ENCODE measurements at places on chromosomes 1 and 21. TPM values are rescaled to one million over a fixed set of nuclear protein-coding genes. Genes with fewer than 3 reads are reported as not detected.

GRCh38 chr21:32955311-32956060, 70.2 kb upstream of the OLIG2 start:
- DNase-seq: no peak

DNA sequence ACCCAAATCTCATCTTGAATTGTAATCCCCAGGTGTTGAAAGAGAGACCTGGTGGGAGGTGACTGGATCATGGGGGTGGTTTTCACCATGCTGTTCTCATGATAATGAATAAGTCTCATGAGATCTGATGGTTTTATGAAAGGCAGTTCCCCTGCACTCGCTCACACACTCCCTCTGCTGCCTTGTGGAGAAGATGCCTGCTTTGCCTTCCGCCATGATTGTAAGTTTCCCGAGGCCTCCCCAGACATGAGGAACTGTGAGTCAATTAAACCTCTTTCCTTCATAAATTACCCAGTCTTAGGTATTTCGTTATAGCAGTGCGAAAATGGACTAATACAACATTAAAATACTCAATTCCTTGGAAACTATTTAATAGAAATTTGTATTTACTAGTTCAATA, 99.2 kb downstream of the PROX1 start:
- no peak for DNase-seq

DNA sequence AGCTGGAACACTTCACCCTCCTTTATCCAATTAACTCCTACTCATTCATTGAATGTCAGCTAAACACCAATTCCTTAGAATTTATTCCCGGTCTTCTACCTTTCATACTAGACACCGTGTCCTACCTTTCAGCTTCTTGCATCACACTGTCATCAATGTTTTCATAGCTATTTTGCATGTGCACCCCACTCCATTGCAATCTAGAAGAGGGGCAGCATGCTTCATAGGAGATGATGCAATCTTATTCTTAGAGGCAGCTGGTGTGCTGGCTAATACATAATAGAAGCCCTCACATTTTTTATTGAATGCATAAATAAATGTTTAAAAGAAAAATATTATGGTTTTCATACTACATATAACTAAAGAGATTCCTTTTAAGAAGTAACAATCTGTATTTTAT, 123.6 kb downstream of the DSCAM start:
- DNase-seq: no peak

DNA sequence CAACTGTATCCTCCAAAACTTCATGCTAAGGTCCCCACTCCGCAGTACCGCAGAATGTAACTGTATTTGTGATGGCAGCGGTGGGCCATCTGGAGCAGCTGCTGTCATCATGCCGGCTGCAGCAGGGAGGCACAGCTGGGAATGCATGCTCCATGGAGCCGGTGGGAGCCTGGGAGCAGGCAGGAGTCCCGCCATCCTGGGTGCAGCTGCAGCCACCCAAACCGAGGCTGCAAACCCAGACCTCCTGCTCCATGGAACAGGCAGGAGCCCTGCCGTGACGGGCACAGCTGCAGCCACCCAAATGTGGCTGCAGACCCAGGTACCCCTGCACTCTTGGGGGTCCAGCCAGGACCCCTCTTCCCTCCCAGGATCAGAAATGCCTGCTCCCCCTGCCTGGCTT, 80.3 kb downstream of the SCMH1 start:
- no peak for DNase-seq

GRCh38 chr1:204872262-204872881, 1.7 kb downstream of the NFASC start:
- no peak for DNase-seq

- no peak for DNase-seq
These were observed 239.0 kb downstream of the USH2A start for GRCh38 chr1:216184126-216184680.

GRCh38 chr1:154735061-154735803, 127.2 kb upstream of the ADAR start:
- DNase-seq: no peak

DNA sequence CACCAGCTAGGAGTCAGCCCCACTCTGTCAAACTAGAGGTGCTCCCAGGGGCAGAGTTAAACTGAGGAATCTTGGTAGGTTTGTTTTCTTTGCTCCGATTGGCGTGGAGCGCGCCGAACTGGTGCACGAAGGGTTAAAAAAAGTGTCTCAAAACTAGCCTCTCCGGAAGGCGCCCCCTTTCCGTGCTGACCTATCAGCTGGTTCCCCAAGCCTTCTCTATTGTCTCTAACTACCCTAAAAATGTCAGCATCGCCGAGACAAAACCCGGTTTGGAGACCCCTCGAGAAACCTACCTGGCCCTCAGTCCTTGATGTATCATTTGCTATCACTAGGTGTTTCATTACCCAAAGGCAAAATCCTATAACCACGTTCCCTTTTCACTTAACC, 2.2 kb downstream of the TGFB2 start:
- DNase-seq: peak; percentile 42

DNA sequence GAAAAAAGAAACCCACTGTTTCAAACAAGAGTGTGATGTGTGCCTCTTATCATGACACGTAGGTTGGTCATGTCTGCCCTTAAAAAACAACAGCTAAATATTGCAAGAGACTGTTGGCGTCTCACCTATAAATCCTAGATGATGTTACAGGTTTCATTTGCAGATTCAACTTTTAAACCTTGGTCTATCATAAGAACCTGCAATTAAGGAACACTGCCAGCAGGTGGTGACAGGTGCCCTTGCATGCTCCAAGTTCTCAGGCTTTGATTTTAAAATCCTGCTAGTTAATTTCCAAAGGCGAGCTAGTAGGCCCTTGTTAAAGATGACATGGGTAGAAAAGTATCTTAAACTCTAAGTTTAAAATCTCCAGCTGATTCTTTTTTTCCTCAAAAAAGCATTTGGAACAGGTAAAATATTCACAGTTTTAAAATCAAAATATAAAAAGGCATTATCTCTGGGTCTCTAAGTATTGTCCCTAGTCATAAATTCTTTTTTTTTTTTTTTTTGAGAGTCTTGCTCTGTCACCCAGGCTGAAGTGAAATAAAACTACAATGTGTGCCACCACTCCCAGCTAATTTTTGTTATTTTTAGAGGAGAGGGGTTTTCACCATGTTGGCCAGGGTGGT, 39.1 kb downstream of the CLSTN1 start:
- DNase-seq: peak; percentile 75

DNA sequence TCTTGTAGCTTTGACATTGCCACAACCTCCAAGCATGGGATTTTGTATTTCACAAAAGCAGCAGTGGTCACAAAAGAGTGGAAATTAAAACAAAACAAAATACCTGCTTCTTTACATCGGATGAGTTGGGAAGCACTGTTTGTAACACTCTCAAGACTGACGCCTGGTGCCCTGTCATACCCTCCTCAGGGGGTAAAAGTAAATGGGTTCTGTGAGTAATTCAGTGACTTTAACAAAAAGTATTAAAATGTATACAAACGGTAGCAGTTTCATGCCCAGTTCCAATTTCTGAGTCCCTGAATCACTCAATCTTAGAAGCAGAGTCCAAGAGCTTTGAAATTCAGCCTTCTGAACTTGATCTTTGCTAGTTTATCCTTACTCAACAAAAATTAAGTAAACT, 152.5 kb downstream of the TIAM1 start:
- no peak for DNase-seq

GRCh38 chr1:8152731-8153702, 126.9 kb upstream of the ERRFI1 start:
- DNase-seq: no peak

DNA sequence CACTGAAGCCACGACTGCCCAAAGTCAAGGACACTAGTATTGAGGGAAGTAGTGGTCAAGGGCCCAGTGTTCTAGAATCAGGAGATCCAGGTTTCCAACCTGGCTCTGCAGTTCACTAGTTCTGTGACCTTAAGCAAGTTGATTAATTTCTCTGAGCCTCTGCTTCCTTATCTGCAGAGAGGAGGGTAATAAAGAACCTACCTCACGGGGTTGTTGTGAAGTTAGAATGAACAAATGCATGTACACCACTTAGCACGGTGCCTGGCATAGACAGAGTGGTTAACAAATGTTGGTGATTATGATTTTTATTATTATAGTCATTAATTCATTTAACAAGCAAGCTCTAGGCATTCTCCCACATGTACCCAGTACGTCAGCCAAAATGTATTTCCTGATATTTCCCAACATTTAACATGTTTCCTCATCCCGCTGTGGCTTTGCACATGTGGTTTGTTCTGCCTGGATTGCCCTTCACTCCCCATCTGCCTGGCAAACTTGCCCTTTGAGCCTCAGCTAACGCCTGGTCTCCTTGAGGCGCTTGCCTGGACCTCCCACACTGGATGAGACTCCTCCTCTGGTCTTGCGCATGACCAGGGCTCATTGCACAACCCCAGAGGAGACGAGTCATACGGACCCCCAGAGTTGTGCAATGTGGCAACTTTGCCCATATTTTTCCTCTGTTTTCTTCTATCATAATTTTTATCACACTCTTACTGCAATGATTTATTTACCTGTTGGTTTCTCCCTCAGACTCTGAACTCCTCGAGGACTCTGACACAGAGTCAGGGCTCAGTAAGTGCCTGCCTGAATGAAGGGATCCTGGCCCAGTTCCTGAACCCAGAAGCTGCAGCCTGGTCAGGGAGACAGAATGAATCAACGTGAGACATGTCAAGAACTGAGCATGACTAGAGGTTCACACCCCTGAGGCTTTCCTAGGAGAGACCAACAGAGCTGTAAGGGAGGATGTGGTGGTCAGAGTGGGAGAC, 20.7 kb upstream of the MFSD2A start:
- DNase-seq: peak; percentile 100

- no peak for DNase-seq
These were observed 10.3 kb downstream of the LAPTM5 start for GRCh38 chr1:30747033-30748008.

GRCh38 chr1:85343213-85343611, 66.8 kb upstream of the BCL10 start:
- DNase-seq: no peak

GRCh38 chr1:40390857-40391256, 17.3 kb downstream of the SMAP2 start:
- DNase-seq: no peak

PGLYRP4 gene
- not detected for total RNA-seq

WASF2 gene
- 154 TPM for total RNA-seq

ALX3 gene
- not detected for total RNA-seq

SELL gene
- not detected for total RNA-seq

Measured in MCF 10A (cell line).